C1 segment of cervical spinal cord (tissue), 14 donors: ENCODE measurements at places on chromosomes 3 and 15.

- no peak for DNase-seq
Observed at GRCh38 chr3:160023476-160023875, 34.8 kb downstream of the IL12A start.

- DNase-seq: no peak
Observed at GRCh38 chr3:107683447-107683846, 160.7 kb downstream of the BBX start.

- no peak for DNase-seq
Observed at GRCh38 chr15:48883699-48884098, 5.8 kb downstream of the EID1 start.

GRCh38 chr3:51271172-51271571 is 113.9 kb upstream of the MANF start:
- DNase-seq: no peak

- no peak for DNase-seq
Observed at GRCh38 chr3:10312861-10313260, 8.1 kb downstream of the SEC13 start.

DNA sequence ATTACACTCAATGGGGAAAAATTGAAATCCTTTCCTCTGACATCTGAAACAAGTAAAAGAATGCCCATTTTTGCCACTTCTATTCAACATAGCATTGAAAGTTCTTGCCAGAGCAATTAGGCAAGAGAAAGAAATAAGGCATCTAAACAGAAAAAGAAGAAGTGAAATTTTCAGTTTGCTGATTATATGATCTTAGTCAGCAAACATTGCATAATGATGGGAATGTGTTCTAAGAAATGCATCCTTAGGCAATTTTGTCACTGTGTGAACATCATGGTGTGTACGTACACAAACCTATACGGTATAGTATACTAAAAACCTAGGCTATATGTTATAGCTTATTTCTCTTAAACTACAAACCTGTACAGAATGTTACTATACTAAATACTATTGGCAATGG is 278.0 kb downstream of the CGGBP1 start:
- no peak for DNase-seq

DNA sequence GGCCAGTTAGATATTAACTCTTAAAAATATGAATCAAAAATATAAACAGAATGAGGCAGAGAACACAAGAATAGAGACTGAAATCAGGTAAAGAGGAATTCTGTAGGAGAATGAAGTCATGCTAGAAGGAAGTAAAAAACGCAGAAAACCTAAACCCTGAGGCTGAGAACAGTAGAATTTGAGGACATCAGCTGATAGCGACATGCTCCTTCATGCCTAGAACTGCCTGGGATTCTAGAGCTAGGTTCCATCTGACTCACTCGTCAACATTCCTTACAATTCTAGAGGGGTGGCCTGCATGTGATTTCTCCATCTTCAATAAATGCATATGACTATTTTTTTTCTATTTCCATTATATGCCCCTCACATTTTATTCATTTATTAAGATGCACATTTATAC is 343.0 kb downstream of the ROBO1 start:
- DNase-seq: no peak

DNA sequence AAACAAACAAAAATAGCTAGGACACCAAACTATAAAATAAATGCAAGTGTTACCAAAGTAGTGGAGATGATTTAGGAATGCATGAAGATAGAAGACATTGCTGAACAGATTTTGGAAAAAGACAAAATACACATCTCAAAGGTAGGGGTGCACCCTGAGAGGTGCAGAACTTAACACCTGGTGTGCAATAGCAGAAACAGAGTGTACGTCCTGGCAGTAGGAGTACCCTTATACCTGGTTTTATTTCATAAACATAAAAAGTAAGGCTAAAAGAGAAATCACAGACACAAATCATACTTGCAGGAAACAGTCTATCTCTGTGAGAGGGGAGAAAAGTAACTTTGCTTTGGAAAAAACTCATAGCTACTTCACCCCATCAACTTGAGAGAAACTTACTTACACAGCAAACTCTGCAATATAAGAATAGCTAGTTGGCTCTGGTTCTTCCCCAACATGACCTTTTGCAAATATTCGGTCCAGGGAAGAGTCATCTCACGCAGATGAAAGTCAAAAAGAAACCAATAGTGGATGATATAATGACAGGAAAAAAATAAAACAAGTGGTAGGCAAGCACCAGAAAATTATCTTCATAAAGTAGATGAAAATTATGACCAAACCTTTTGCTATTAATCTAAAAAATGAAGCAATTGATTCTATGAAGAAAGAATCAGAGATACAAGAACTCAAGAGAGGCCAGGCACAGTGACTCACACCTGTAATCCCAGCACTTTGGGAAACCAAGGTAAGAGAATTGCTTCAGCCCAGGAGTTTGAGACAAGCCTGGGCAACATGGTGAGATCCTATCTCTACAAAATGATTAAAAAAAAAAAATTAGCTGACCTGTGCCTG is 108.9 kb upstream of the BNIP2 start:
- no peak for DNase-seq

DNA sequence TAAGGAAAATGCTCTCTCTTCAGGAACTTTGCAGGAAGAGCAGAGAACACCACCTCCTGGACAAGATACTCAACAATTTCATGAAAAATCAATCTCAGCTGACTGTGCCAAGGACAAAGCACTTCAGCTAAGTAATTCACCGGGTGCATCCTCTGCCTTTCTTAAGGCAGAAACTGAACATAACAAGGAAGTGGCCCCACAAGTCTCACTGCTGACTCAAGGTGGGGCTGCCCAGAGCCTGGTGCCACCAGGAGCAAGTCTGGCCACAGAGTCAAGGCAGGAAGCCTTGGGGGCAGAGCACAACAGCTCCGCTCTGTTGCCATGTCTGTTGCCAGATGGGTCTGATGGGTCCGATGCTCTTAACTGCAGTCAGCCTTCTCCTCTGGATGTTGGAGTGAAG is 200.5 kb downstream of the AKAP13 start:
- no peak for DNase-seq

DNA sequence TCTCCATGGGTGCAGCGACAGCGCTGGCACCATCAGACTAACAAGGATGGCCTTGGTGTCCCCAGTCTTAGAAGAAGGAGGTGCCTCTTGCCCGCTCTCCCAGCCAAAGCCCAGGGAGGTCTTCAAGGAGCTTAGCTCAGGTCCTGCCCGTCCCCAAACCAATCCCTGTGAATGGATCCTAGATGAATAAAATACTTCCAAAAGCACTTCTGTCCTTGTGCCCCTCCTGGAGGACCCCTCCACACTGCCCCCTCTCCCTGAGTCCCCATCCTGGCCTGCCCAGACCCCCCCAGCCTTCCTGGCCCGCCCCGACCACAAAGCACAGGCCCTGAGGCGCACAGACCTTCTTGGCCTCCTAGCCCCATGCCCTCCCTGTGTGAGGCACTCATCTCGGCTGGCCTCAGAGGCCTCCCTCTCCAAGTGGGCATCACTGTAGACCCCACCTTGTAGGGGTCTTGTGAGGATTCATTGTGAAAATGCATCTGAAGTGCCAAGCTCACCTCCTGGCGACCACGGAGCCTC is 8.4 kb downstream of the SLC28A1 start:
- no peak for DNase-seq

DNA sequence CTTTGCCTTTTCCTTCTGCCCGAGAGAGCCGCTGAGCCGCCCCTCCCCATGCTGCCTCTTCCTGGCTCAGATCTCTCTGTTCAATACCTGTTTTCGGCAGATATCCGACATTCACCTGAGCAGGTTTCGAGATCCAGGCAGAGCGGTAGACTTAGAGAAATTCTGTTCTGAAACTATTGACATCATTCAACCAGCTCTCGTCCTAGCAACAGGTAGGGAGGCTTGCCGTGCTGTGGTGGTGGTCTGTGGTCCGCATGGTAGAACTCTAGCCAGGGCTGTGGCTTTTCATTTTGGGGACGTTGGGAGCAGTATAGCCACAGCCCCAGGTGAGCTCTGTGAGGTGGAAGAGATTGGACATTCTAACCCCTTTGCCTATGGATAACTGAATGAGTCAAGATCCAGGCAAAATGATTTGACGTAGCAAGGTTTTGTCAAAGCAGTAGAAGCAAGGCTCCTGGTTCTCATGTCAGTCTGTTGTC is 810 bp downstream of the TMEM62 start:
- DNase-seq: peak; percentile 26

GRCh38 chr15:67033012-67033411 is 32.4 kb upstream of the SMAD3 start:
- DNase-seq: no peak

DNA sequence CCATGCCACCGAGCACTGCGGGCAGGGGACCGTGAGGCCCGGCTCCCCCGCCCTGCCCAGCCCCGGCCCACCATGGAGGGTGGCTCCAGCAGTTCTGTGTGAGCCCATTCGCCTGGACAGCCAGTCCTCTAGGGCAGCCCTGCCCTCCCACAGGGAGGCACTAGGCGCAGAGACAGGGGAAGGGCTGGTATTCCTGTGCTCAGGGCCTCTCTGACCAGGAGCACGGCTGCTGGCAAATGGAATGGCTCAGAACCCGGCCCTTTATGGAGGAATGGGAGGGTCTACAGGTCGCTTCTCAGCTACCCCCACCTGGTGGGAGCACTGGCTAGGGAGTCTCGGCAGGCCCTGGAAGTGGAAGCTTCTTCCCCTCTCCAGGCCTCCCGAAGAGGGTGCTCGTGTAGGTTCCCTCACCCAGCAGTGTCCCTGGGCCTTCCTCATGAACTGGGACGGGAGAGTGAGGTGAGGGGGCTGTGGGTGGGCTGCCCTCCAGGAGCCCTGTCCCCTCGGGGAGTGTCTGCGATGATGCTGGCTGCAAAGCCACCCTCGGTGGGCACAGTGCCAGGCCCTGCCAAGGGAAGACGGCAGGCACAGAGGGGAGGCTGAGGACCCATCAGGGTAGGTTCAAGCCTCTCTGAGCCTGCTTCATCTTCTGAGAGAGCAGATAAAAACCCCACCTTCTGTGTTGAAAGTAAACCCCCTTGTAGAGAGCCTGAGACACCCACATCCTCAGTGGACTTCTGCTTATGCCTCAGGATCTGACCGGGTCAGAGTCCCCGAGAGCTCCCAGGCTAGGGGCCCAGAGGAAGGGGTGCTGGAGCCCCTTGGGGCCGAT is 1.5 kb downstream of the MELTF start:
- no peak for DNase-seq

DNA sequence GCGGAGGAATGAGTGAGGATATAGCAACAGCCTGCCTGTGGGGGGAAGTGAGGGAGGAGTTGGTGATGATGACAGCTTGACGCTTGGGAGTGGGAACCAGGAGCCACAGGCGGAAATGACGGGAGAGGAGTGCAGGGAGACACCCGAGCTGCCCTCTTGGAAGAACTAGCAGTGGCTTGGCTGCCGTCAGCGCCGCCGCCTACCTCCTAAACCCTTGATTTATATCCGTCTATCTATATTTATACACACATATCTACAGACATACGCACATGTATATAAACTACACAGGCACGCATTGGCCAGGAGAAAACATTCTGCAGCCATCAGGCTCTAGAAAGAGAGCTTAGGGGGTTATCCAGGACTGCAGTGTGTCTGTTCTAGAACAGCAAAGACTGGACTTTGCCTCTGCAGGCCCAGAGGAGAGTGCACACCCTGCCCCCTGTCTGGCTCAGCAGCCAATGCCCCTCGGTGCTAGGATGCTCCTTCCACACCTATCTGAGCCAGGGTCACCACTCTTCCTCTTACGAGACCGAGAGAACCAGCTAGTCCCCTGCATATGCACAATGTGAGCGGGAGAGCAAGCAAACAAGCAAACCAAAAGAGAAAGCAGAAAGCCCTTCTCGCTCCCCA is 45.3 kb upstream of the MAGEF1 start:
- no peak for DNase-seq

DNA sequence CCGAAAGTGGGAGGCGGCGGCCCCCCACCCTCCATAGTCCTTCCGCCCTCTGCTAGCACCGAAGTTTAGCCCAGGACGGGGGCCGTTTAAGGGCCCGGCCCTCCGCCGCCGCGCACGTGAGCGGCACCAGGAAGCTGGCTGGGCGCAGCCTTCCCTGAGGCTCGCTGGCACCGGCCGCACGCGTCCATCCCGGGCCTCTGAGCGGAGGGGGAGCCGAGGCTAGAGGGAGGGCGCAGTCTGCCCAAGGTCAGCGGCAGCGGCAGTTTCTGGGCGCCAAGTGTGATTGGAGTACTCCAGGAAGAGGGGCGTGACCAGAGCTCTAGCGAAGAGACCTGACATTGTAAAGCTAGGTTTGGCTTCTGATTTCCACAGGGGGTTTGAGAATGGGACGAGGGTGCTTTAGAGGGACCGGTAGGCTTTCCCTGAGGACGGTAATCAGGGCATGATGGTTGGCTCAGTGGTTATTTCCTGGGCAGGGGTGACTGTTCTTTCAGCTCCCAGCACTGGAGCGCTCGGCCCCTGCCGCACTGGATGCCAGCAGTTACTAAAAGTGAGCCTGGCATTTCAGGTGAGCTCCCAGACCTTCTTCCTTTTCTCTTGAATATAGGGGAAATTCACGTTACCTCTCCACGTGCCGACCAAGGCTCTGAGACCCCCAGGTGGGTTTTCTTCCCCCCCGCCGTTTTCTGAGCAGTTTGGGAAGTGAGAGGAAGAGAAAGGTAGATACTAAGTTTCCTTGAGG is 853 bp downstream of the TEX264 start:
- peak; percentile 46 for DNase-seq

DNA sequence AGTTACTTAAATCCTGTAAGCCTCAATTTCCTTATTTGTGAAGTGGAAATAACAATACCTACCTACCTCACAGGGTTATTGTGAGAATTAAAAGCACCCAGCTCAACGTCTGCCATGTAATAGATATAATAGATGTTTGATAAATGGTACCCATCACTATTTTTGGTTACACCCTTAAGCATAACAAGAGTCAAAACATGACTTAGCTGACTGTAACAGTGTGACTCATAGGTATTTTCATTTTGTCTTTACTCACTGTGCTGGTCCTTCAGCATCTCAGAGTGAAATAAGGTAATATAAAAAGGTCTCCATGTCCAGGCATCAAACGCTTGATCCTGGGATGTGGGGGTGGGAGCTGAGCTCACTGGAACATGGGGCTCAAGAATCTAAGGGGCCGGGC is 3.1 kb downstream of the CPLX3 start:
- no peak for DNase-seq

DNA sequence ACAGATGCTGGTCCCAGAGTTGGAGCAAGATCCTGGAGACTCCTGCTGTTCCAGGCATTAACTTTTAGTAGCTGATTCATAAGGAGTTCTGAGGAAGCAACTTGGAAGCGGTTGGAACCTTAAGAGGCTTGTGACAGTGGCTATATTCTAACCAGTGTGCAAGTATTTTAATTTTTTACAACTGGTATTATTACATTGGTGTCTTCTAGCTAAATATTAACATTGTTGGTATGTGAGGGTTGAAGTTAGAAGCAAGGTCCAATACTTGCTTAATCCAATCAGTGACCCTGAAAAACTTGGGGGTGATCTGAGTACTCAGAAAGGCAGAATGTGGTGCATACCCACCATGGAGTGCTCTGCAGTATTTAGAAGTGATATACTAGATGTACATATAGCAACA is 1.5 kb upstream of the OR4F15 start:
- DNase-seq: no peak

DNA sequence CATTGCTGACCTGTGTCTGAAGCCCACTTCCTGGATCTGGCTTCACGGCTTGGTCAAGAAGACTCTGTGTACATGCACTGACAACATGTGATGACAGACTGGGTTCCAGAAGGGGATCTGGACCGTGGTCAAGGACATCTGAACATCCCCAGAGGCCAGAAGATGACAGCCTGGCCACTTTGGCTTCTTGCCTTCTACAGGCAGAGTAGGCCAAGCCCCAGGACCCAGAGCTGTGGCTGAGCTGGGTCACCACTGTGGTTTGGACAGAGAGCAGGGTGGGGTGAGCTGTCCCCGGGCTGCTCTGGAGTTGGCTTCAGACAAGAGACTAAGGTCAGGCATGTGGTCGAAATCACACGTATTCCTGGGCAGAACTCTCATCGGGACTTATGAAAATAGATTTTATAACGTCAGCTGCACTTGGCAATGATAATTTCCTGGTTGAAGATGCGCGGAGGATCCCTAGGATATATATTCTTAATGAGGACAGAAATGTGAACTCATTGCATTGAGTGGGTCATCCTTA is 114.1 kb upstream of the FRMD4B start:
- peak; percentile 9 for DNase-seq
